Activated CD4-positive, alpha-beta memory T cell treated with anti-CD3 and anti-CD28 coated beads, Interleukin-2, amount 10 ng/mL, durations not matched to agents 7 days and 5 days (primary cell): ENCODE measurements at places on chromosomes 11 and 22.

GRCh38 chr22:44438481-44439131 is 59.4 kb downstream of the RTL6 start:
- DNase-seq: no peak

DNA sequence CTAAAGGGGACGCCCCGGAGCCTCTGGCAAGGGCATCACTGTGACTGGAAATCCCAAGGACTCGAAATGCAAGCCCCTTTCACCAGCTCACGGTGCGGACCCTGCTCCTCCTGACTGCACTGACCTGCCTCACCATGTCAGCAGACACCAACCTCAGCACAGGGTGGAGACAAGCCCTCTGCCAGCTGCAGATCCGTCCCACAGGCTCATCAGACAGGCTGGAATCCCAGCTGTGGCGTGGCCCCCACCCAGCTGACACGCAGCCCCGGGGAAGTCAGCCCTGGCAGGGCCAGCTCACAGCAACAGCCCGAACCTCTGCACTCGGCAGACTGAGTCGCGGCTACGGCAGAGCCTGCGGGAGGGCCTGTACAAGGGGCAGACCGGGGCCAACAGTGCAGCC is 36.8 kb downstream of the BRD1 start:
- no peak for DNase-seq

GRCh38 chr11:40360206-40360798 is 1099.2 kb downstream of the LRRC4C start:
- no peak for DNase-seq

- peak; percentile 82 for DNase-seq
Observed at GRCh38 chr22:44026630-44027511, 2.8 kb downstream of the PARVB start.

GRCh38 chr22:44913198-44913983 is 96.4 kb downstream of the PHF21B start:
- no peak for DNase-seq

- no peak for DNase-seq
Observed at GRCh38 chr11:88359541-88359940, 22.0 kb upstream of the CTSC start.

DNA sequence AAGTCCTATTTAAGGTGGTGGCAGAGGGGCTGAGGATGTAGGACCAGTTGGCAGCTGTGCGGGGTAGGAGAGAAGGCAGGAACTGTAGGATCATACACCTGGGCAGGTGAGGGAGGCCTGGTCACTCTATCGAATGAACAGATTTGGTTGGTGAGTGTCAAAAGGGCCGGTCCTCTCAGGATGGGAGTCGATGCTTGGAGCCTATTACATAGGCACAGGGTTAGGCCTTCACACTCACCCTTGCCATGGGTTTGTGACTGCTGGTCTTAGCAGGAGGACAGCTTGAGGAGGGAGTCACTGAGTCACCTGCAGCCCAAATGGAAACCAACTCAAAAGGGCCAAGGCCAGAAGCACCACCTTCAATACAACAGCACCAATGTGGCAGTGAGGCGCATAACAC is 80.2 kb upstream of the NARS2 start:
- no peak for DNase-seq

GRCh38 chr11:36540998-36541397 is 26.8 kb upstream of the RAG1 start:
- peak; percentile 50 for DNase-seq

- no peak for DNase-seq
Observed at GRCh38 chr11:88489030-88489429, 151.5 kb upstream of the CTSC start.

DNA sequence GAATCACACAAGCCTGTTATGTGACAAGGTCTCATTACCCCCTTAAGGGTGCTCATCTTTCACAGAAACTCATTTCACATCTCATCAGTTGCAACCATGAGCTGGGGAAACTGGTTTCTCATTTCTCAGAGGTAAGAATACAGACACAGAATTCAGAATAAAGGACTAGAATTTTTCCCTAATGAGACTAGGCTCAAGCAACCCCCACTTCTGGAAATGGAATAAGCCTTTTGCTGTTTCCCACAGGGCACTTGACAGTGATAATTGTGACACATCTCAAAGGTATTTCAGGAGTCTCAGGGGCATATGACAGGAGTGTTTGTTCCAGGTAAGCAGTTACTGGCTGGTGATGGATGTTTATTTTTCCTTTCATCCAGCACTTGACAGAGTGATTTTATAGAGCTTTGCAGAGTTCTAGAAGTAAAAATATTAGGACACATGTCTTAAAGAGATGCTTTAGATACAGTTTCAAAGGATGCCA is 112.9 kb upstream of the DDI1 start:
- no peak for DNase-seq

DNA sequence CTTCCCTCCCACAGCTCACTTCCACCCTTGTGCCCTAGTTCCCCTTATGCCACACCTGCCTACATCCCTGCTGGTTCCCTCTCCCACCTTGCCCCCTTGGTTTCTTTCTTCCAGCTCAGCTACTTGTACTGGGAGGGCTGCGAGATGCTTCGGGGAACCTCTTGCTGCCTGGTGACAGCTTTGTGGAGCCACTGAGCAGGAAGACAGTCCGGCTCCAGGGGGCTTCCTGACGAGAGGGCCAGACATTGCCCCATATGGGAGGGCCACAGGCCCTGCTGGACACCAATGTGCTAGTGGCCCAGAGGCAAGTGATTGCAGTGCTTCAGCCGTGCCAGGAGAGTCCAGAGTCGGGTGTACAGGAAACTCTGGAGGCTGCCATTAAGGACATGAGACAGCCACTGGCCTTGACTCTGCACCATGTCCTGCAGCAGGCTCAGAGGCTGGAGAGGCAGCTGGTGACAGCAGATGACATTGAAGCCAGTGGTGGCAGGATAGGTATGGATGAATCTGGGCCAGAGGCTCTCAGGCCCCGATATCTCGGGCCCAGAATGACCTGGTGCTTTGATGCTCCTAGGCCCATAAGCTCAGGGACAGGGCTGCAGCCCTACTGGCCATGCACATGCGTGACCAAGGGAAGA is 54.3 kb downstream of the BTG4 start:
- no peak for DNase-seq

DNA sequence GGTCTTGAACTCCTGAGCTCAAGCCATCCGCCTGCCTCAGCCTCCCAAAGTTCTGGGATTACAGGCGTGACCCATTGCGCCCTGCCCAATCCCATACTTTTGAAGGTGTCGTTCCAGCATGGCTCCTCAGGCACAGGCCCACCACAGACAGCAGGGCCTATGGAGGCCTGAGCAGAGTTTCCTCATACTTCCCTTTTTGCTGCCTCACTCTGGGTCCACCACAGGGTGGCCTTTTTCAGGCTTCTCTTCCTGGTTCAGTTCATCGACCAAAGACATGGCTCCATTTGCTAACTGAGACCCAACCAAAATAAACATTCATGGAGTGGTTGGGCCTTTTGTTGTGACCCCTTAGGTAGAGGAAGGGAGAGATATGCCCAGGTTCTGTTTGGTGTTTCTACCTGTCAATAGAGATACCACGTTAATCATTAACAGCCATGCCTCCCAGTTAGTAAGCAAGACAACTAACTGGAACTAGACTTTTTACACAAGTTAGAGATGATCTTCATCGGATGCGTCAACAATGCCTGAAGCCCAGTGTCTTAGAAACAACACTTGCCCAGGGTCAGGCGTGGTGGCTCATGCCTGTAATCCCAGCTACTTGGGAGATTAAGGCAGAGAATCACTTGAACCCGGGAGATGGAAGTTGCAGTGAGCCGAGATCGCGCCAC is 35.1 kb downstream of the TRIOBP start:
- no peak for DNase-seq

- DNase-seq: no peak
Observed at GRCh38 chr11:28223577-28223976, 115.4 kb downstream of the METTL15 start.

DNA sequence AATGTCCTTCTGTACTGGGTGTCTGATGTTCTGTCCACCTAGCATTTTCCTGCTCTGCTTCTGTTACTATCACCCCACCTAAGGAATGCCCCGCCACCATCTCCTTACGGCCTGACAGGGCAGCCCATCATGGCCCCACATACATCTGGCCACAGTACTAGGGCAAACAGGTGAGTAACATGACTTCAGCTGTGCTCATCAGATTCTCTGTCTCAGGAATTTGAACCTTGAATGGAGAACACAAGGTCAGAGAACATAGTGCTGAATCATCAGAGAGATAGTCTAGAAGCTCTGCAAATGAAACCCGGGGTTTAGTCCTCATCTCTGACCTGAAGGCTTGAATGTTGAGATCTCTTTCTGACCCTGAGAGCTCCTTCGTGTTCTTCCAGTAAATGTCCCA is 32.4 kb downstream of the ZC3H12C start:
- DNase-seq: no peak

DNA sequence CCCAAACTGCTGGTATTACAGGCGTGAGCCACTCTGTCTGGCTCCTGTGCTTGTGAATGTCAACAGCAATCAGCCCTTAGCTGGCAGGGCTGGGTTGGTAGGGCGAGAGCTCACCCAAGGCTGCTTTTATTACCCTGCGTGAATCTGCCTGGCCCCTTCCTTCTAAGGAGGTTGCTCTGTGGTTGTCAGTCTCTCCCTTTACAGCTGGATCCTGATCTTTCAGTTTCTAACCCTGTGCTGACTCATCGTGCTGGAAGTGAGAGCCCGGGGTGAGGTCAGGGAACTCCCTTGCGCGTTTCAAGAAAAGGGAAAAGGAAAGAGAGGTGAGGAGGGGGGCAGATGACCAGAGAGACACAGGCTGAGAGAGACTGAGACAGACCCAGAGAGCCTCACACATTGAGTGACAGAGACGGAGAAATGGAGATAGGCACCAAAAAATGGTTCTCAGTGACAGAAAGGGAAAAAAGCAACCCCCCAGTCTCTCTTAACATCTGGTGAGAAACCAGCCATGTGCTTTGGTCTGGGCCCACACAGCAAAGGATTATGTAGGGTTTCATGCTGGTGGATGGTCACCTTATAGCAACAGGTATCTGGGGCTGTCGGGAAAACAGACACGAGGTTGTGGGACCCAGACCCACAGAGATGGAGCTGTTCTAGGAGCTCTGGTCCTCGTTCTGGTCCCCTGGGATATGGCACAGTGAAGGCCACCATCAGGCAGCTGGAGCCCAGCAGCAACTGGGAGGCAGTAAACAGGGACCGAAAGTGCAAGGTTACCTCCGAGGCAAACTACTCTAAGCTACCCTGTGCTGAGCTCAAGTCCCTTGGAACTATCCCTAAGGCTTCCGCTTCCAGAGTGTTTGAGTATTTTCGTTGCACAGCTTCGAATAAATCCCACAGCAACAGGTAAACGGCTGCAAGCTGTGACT is 2.5 kb downstream of the TCN2 start:
- peak; percentile 49 for DNase-seq

DNA sequence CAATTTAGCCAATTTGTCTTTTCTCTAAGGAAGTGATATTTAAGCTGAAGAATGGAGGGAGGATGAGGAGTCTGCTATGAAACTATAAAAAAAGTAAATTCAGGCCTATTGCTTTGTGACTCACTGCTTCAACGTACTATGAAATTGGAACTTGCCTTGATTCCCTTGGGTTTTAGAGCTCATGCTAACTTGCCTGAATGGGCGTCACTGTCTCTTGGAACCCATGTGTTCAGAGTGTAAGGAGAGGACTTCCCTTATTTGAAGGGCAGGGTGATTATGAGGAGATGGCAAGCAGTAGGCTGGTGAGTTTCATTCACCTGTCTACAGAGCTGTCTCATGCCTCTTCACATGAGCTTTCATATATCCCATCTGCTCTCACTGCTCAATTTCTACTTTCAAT is 28.7 kb upstream of the WT1 start:
- DNase-seq: no peak

DNA sequence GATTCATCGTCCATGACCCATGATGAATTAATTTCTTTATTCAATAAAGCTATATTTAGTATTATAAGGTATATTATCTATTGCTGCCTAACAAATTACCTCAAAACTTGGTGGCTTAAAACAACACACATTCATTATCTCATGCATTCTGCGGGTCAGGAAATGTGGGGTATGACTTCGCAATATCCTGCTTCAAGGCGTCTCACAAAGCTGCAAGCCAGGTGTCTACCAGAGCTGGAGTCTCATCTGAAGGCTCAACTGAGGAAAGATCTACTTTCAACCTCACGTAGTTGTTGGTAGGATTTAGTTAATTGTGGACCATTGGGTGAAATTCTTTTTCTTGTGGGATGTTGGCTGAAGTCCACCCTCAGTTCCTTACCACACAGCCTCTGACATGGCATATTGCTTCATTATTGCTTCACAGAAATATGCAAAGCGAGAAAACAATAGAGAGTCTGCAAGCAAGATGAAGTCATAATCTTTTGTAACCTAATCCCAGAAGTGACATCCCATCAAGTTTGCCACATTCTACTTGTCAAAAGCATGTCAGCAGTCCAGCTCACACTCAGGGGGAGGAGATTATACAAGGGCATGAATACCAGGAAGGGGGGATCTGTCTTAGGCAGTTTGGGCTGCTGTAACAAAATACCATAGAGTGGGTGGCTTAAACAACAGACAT is 45.1 kb downstream of the KREMEN1 start:
- DNase-seq: no peak

GRCh38 chr11:2839395-2839943 is 46.1 kb downstream of the CDKN1C start:
- no peak for DNase-seq

DNA sequence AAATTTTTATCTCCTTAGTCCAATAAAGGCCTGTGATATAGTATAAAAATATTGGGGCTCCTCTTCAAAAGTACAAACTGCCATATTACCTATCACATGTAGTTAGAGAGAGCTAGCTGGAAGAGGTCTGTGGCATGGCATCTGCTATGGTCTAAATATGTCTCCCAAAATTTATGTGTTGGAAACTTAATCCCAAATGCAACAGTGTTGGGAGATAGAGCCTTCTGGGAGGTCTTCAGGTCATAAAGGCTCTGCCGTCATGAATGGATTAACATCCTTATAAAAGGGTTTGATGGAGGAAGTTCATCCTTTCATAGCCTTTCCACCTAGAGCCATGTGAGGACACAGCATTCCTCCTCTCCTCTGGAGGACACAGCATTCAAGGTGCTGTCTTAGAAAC is 105.4 kb downstream of the RELT start:
- DNase-seq: no peak

DNA sequence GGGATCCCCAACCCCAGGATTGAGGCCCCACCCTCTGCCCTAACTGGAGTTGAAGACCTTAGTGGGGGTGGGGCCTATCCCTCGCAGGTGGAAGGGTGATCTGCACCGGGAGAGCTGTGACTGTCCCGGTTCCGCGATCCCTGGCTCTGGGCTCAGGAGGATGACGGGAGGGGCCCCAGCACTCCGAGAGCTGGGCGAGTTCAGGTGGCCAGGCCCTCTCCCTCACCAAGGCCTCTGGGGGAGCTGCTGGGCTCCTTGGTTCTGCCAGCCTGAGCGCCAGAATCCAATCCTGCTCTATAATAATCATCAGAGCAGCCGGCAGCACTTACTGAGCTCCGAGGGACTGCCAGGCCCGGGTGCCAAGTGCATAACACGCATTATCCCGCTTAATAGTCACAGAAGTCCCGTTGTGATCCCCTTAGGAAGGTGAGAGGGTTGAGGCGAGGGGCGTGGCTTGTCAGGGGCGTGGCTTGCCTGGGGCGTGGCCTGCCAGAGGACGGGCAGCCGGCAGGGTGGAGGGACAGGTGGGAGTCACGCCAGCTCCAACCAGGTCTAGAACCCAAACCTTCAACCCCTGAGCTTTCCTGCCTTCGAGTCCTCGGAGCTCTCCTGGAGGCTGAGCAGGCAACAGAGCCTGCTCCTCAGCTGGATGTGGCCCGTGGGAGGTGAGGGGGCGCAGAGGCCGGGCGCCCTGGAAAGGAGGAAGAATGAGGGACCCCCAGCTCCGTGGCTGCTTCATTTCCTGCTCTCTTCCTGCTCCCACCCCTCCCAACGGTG is 7.3 kb upstream of the SYT7 start:
- peak; percentile 55 for DNase-seq

- DNase-seq: no peak
Observed at GRCh38 chr22:49655168-49655812, 172.4 kb downstream of the BRD1 start.
